ENCODE measurements at places on chromosomes 12 and 14. TPM values are rescaled to one million over a fixed set of nuclear protein-coding genes. Genes with fewer than 3 reads are reported as not detected.

LMNTD1 gene
- total RNA-seq: not detected

C12orf60 gene
- 2.3 TPM for total RNA-seq

LUM gene
- 31.9 TPM for total RNA-seq

CISTR gene
- not detected for total RNA-seq

TMEM63C gene
- total RNA-seq: 0.17 TPM

NEUROD4 gene
- total RNA-seq: not detected

TAC3 gene
- total RNA-seq: not detected

IL26 gene
- not detected for total RNA-seq

SDR9C7 gene
- not detected for total RNA-seq

FRMD6 gene
- total RNA-seq: 301 TPM

SLC7A7 gene
- total RNA-seq: 12.7 TPM

- DNase-seq: no peak
Measured at GRCh38 chr14:79658221-79658620, 553.1 kb downstream of the DIO2 start.

- no peak for DNase-seq
Measured at GRCh38 chr12:66500841-66501240, 178.0 kb downstream of the GRIP1 start.

- no peak for DNase-seq
Measured at GRCh38 chr14:38512236-38512635, 256.3 kb upstream of the CLEC14A start.

GRCh38 chr14:97379091-97379531 is 581.9 kb downstream of the VRK1 start:
- DNase-seq: no peak

DNA sequence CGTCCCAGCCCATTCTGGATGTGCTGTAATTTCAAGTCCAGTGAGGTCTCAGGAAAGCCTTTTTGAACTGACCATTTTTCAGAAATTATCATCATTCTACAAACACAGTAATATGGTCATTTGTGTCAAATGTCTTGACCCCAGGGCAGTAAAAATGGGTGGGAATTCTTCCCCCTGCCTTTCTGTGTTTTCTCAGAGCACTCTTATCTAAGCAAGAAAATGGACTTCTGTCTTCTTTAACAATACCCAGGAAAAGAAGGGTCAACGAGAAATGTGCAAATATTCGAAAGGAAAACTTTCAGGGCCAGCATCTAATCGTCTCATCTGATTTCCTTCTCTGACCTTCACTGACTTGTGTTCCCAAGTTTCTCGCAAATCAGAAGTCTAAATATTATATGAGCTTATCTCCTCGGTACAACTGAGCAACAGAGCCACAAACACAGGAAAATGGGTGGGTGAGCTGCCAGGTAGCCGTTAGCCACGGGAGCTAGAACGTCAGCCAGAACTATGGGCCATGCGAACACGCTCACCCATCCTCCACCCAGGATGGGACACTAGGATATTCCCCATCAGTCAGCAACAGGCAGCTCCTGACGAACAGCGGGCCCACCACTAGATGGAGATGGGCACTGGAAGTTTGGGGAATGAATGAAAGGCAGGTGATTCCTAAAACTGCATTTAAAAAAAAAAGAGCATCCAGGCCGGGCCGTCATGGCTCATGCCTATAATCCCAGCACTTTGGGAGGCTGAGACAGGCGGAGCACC is 57.1 kb downstream of the VWF start:
- no peak for DNase-seq

- DNase-seq: no peak
Measured at GRCh38 chr12:93029091-93029490, 100.0 kb upstream of the EEA1 start.

GRCh38 chr12:54932038-54932437 is 52.5 kb downstream of the TESPA1 start:
- DNase-seq: no peak

- DNase-seq: no peak
Measured at GRCh38 chr12:104749545-104749944, 208.5 kb downstream of the SLC41A2 start.

DNA sequence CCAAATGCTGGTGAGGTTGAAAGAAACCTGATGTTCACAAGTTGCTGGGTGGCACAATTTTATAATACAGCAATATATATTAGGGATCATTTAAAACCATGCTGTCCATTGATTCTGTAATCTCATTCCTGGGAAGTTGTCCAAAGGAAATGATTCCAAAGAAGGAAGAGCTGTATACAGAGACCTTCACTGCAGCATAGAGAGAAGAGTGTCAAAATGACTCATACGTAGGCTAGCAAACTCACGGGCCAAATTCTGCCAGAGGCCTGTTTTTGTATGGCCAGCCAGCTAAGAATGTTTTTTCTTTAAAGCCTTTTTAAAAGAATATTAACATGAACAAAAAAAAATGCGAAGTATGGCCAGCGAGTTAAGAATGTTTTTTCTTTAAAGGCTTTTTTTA is 69.2 kb upstream of the MED13L start:
- peak; percentile 74 for DNase-seq

DNA sequence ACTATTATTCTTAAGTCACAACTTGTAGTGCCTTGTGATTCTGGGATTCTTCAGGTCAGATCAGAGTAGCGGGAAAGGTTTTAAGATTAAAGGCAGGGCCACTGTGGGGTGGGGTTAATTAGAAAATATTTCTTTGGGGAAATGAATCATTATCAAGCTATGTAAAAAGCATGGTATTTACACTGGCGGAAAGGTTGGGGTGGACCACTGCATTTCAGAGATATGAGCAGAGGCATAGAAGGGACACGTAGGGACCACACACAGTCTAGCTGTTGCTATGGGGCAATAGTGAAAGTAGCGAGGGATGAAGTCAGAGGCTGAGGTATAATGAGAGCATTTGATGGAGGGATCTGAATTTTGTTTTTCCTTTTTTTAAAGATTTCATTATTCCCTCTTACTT is 31.7 kb upstream of the KCNH3 start:
- DNase-seq: no peak

DNA sequence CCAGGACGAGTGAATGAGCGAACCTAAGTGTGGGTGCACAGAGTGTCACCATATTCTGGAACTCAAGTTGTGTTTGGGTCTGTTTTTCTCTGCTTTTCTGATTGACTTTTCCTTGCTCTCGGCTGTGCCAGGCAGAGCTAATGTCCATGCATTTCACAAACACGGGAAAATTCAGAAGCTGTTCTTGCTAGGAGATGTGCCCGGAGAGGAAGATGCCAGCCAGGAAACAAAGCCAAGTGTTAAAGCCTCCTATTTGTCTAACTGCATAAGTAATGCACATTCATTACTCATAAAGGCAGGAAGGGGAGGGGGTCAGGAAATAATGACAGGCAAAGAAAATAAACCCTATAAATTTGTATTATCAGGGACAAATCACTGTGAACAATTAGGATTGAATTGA is 250.4 kb upstream of the SFSWAP start:
- DNase-seq: no peak

DNA sequence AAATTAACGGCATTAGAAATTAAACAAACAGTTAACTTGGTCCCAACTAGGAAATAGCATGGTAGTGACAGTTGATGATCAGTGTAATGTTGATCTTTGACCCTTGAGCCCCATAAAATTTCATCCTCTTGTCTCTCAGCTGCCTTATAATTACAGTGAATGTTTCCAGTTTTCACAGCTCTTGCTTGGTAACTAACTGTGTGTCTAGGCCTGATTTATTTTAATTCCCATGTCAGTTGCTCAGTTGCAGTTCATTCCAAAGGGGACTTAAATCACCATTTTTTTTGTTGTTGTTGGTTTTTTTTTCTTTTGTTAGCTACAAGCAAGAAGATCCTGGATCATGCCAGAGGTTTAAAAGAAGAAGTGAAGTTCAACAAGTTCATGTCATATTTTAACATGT is 1883.7 kb upstream of the FLRT2 start:
- DNase-seq: no peak

DNA sequence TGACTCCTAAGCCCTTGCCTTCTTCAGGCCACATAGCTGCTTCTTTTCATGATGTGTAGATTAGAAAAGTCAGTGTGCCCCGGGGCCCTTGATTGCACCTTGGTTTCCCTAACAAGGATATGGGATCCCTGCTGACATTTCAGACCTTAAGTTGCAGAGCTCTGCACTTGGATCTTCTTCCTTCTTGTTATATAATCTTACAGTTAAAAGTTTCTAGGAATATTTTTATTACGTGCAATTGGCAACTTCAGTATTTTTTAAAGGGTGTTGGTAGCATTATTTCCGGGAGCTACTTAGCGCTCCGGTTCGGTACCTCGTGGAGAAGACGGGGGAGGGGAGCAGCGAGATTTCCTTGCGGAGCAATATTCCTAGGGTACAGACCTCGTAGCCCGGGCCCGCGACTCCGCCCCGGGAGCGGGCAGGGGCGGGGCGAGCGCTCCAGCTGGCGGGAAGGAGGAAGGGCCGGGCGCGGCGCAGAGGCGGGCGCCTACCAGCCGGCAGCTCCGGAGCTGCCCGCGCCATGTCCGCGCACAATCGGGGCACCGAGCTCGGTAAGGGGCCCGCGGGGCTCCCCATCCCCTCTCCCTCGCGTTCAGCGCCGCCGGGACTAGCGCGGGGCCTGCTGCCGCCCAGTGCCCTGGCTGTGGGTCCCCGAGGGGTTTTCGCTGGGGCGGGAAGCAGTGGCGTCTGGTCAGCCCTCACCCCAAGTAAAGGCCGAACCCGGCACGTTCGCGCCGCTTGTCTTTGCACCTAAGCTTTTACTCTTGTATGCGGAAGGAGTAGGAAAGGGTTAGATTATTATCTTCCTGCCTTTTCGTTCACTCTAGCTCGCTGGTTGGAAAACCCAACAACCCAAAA is at the start of gene DERA:
Gene DERA, plus strand, starts transcription at position 469 of the 858 bp plus-strand sequence. Its CDS starts 52 bp downstream, at position 521.
- peak; percentile 48 for DNase-seq

GRCh38 chr14:55766071-55766470 is 186.1 kb downstream of the KTN1 start:
- no peak for DNase-seq

GRCh38 chr12:6241495-6241894 is 41.3 kb downstream of the CD9 start:
- DNase-seq: no peak

DNA sequence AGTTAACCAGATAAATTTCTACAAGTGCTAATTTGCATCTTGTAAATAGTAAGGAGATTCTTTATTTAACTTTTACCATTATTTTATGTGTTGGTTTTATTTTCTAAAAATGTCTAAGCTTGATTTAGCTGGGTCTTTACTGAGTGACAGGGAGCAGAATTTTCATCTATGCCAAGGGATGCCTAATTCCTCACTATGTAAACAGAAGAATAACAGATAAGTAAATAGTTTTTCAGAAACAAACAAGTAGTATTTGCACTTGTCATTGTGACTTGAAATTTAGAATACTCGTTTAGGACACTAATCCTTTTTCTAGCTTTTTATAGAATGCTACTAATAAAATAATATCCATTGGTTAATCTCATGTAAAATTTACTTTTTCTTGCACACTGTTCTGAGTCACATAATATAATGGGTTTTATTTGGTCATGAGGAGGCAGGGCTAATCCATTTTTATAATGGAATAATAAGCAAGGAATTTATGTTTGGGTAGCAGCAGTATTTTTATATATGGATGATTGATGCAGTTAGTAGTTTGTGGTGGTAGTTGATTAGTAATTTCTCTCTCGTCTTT is 746.5 kb downstream of the SLC6A15 start:
- no peak for DNase-seq

- DNase-seq: peak; percentile 3
Measured at GRCh38 chr12:29534935-29535334, 37.4 kb upstream of the OVCH1 start.

GRCh38 chr12:65666876-65667275 is 157.4 kb upstream of the HMGA2 start:
- no peak for DNase-seq

- DNase-seq: no peak
Measured at GRCh38 chr12:123712780-123713319, 697 bp downstream of the ATP6V0A2 start.

- peak; percentile 69 for DNase-seq
Measured at GRCh38 chr14:44803239-44803905, 158.4 kb downstream of the KLHL28 start.

GRCh38 chr12:52291267-52291935 is at the start of gene KRT81:
TSS of gene KRT81 (minus strand) at chr12:52291534. CDS start at chr12:52291465, 69 bp downstream.
- DNase-seq: no peak

DNA sequence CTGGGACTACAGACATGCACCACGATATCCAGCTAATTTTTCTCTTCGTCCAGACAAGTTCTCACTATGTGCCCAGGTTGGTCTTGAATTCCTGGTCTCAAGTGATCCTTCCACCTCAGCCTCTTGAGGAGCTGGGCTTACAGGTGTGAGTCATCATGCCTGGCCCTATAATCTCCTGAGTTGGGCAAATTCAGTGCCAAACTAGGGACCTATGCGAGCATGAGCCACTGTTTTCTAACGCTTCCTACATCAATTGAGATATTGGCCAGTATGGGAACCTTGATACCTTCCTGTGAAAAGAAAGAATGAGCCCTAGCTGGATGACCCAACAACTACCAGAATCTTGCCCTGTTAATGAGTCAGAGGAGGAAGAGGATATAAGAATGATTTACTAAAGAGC is 585.2 kb downstream of the C12orf50 start:
- peak; percentile 79 for DNase-seq

GRCh38 chr14:95460647-95461478 is 55.6 kb downstream of the SYNE3 start:
- DNase-seq: peak; percentile 87

DNA sequence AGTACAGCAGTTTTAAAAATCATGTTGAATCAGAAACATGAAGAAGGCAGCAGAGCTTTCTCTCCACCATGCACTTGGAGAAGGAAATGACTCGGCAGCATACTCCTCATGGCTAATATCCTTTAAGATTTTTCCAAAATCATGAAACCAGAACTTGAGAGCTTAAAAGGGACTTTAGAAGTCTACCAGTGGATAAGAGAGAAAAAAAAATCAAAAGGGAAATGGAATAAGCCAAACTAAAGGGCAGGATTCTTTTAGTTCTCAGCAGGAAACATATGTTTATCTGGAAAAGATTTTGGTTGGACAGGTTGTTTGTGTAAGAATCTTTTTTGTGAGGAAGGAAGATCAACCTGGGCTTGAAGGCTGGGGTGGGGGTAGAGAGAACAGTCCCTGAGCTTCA is 111.8 kb downstream of the PRKCH start:
- no peak for DNase-seq
